Dermis blood vessel endothelial cell (primary cell): ENCODE measurements at places on chromosomes 5 and 9.
A peak's percentile ranks its signal among the peaks of the same experiment; 100 is the strongest.

GRCh38 chr5:128579639-128580038 is 41.6 kb upstream of the FBN2 start:
- no peak for DNase-seq

- DNase-seq, result no peak
Observed at GRCh38 chr9:94642501-94642900, 3.2 kb upstream of the FBP1 start.

GRCh38 chr9:114407889-114408288 is 20.1 kb upstream of the AKNA start:
- no peak for DNase-seq

DNA sequence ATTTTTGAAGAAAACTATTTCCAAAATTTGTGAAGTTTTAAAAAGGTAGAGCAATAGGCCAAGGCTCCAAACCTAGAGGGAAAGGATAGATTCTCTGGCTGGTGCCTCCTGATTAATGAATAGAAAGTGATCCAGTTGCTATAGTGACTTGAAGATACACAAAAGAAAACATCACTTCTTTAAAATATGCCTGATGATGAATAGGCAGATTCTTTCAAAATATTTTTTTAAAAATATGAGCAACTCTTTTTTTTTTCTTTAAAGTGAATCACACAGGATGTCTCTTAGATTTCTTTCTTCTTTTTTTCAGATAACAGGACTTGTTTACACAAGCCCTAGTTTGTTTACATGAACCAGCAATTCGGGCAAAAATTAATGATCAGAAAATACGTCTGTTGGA is 124.4 kb downstream of the RFK start:
- no peak for DNase-seq

DNA sequence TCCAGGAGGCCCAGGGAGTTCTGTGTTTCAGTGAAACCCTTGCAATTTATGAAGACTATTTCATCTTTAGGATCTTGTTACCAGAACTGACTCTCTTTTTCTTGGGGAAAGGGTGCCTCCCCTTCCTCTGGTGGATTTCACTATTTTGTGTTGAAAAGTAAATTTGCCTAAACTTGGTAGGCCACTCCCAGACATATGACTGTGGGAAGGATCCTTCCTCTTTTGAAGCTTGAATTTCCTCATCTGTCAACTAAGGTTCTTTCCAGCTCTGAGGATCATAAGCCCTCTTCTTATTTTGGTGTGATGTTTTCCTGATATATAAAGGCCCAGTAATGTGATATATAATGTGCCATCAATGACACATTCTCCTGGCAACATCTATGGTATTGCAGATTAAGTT is 59.1 kb upstream of the ZFAND5 start:
- DNase-seq, result no peak

DNA sequence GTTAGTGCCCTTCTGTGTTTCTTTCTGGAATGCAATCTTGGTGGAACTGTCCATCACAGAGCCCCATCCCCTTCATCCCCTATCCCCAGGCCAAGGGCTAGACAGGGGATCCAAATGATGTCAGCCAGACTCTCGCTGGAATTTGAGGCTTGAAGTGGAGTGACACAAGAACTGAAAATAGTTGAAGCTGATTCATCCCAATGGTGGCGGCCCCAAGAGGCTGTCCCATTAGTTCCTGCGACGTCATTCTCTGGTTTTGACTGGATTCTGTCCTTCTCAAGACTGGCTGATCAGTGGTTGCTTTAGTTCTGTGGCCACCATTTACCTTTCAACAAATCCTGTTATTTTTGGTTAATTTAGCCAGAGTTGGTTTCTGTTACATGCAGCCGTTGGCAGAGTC is 59.9 kb downstream of the SUB1 start:
- no peak for DNase-seq

- no peak for DNase-seq
Observed at GRCh38 chr5:42840842-42841567, 29.3 kb upstream of the SELENOP start.

DNA sequence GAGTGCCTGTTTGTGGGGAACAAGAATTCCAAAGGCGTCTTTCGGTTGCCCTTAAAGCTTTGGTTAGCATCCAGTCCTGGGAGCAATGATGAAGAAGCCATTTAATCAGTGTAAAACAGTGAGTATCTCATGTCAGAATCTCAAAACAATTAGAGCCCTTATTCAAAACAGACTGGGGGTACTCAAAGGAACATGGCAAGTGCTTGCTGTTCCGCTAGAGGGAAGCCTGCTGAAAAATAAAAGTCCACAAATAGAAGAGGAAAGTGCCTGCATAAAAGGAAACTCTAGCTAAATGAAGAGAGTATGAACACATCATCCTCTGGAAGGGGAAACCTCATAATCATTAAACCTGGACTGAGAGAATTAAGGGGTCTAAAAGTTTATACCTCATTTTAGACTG is 26.4 kb downstream of the FBXL7 start:
- no peak for DNase-seq

DNA sequence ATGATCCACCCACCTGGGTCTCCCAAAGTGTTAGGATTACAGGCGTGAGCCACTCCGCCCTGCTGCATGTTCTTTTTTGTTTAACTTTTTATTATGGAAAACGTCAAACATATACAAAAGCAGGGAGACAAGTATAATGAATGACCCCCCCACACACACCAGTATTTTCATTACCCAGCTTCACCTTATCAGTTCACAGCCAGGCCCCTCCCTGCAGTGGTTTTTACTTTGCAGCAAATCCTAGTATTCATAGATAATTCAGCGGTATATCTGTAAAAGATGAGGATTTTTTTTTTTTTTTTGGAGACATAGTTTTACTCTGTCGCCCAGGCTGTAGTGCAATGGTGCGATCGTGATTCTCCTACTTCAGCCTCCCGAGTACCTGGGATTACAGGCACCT is 2.3 kb downstream of the POMT1 start:
- no peak for DNase-seq

DNA sequence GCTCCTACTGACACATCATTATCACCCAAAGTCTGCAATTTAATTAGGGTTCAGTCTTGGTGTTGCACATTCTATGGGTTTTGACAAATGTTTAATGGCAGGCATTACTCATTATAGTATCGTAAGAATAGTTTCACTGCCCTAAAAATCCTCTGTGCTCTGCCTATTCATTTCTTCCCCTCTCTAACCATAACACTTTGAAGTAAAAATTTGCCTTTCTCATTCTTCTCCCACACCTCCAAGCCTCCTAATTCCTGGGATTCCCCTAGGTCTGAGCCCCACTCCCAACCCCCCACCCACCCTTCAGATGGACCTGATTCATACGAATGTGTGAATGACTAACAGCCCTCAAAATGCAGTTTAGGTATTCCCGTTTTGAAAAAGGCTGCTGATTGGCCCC is 18.4 kb downstream of the ENC1 start:
- no peak for DNase-seq

GRCh38 chr9:37889536-37889935 is 14.4 kb downstream of the SLC25A51 start:
- DNase-seq, result no peak

- DNase-seq, result no peak
Observed at GRCh38 chr5:80629281-80629680, 25.2 kb upstream of the MSH3 start.

DNA sequence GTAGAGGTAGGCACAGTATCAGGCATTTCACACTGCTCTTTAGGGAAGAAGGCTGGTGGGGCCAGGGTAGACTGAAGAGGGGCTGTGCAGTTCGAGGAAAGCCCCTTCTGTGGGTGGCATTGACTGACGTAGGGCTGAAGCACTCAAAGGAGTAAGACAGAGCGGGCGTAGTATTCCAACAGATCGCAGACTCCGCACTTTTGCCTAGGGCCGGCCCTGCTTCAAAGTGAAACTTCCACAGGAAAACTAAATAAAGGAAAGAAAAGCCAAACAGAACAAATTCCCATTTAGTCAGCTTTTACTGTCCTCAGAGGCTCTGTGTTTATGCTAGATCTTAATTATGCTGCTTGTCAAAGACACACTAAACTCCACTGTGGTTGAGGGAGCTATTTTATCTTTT is 493.0 kb upstream of the WWC1 start:
- no peak for DNase-seq

DNA sequence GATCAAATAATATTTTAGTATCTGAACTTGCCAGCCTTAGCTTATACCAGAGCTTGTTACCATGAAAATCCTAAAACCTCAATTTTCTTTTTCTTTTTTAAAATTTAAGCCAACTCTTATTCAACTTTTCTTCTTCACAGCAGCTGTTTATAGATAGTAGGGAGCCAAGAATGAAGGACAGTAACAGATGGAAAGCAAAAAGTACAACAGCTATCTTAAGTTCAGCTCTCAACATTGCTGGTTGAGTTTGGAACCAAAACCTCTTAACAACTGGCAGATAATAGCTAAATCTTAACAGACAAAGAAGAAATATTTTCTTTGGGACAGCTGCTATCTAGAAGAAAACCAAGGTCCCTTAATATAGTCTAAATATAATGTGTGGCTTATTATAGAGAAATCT is 74.7 kb downstream of the PJA2 start:
- DNase-seq, result no peak

- no peak for DNase-seq
Observed at GRCh38 chr5:125501396-125501795, 755.0 kb upstream of the ZNF608 start.

DNA sequence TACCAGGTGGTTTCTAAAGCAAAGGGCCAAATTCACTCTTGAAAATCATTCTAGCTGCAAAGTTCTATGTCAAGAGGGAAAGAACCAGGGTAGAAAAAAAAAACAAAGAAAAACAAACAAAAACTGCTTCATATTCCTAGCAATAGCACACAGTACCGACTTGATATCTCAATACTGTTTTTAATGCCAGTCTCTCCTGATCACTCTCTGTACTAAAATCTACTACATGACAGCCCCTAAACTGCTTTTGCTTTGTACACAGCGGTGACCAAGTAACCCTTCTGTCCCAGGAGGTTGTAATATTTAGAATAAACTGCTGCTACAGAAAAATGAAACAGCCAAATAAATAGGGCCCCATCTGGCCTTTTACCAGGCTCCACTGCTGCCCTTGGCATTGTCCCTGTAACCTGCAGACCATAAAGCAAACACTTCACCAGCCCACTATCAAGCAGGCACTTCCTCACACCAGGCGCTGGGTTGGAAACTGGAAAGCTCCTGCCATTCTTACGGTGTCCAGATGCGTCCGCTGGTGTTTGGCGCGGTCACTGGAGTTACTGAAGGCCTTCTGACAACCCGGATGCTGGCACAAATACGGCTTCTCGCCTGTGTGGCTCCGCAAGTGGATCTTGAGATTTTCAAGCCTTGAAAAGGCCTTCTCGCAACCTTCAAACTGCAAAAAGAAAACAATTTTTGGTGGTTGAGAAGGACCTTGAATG is 363.2 kb downstream of the GLIS3 start:
- peak; percentile 56 for DNase-seq

- peak; percentile 51 for DNase-seq
Observed at GRCh38 chr9:95055334-95055850, 262.1 kb downstream of the FANCC start.

DNA sequence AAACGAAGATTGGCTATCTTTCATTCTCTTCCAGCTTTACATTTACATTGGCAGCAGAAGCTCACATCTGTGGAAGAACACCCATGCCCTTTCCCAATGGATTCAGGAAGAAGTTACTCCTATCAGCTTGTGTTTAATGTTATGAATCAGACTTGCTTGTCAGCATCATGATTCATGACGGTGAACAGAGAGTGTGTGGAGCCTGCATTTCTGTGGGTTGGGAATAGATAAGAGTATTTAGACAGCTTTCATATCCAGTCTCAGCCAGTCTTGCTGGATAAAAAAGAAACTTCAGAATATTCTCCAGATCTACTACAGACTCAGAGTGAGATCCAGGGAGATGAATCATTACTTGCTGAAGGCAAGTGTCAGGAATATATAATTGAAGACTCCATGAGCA is 812.9 kb upstream of the ZNF608 start:
- peak; percentile 89 for DNase-seq

DNA sequence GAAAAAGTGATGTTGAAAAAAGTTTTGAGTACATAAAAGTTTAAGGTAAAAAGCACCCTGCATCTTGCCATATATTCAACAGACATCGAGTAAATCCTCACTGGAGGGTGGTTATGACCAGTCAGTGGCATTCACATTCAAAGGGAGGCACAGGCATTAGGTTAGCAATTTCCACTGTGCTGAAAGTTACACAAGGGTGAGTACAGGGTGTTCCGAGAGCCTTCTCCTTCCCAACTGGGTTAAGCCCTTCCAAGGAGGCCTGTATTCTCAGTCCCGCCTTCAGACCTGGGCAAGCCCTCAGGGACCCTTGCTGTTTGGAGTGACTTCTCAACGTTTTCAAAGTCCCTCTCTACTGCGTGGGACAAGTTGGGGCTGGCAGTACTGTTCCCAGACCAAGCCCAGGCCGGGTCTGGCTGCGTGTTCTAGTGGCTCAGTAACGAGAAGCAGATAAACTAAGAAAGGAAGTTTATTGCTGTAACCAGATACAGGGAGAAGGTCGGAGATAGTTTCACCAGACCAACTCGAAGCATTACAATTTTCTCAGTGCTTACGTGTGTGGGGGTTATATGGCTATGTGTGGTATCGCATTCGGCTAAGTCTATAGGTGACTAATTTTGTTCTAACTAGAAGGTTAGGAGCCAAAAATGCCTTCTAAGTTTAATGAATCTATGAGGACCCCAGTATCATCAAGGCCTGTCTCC is 13.0 kb upstream of the SETX start:
- no peak for DNase-seq

GRCh38 chr9:98775831-98776441 is 20.4 kb downstream of the ANKS6 start:
- DNase-seq, result peak; percentile 89

DNA sequence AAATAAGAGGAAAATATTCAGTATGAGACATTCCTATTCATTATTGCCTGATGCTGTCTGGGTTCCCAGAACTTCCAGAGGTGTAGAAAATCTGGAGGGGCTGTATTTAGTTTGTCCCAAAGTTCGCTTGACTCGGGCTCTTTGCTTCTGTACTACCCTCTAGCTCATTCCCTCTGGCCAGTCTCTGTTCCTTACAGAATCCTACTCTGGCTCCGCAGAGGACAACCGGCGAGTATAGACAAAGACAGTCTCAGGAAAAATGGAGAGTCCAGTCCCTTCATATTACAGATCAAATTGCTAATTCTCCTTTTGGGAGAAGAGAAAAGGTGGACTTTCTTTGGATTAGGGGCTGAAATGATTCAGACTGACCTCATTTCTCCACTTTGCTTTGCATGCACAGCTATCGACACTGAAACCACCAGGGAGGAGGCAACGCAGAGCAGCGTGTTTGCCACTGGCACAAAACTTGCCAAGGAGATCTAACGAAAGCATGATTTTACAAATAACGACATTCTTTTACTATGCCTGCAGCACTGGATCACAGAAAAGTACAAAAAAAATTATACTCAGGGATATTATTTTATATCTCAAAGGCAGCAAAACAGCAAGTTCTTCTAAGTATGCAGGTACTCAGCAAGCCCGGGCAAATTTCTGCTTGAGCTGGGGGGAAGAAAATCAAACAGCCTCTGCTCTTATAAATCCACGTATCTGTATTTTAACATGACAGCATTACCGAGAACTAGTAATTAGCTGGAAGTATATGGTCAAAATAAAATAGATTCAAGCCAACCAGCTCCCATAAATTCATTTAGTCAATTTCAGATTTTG is 279.7 kb downstream of the NPR3 start:
- no peak for DNase-seq
